Fibroblast of mammary gland (primary cell): ENCODE measurements at places on chromosomes 1 and 21.

GRCh38 chr1:3530926-3531818, 76.7 kb downstream of the ARHGEF16 start:
- peak; percentile 8 for DNase-seq

- no peak for DNase-seq
Measured at GRCh38 chr21:26752849-26753248, 92.4 kb downstream of the ADAMTS1 start.

- peak; percentile 75 for DNase-seq
Measured at GRCh38 chr1:8858888-8859706, 19.4 kb downstream of the ENO1 start.

DNA sequence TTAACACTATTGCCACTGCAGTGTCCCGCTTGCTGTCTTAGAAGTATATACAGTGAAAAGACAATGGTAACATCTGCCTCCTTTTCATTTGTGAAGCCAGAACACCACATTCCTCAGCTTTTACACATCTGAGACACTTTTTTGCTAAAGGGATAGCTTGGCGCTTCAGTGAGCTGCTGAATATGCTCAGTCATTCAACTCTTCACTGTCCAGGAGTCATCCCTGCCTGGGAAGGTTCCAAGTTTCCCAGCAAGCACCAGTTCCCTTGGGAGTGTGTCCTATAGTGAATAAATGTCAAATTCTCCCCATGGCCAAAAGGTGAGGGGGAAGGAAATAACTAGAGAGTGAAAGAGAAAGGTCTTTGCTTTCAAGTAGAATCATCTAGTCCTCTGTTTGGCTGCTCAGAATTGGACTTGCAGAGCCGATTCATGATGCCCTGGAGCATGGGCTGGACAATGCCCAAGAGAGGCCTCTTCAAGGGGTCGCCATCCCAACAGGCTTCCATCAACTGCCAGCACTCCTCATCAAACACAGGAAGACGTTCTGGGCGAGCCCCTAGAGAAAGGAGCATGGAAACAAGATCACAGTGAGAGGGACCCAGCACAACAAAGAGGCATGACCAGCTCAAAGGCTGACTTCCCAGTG, 25.5 kb upstream of the RBBP5 start:
- DNase-seq: peak; percentile 79

GRCh38 chr1:4214826-4215225, 314.8 kb upstream of the C1orf174 start:
- DNase-seq: no peak

DNA sequence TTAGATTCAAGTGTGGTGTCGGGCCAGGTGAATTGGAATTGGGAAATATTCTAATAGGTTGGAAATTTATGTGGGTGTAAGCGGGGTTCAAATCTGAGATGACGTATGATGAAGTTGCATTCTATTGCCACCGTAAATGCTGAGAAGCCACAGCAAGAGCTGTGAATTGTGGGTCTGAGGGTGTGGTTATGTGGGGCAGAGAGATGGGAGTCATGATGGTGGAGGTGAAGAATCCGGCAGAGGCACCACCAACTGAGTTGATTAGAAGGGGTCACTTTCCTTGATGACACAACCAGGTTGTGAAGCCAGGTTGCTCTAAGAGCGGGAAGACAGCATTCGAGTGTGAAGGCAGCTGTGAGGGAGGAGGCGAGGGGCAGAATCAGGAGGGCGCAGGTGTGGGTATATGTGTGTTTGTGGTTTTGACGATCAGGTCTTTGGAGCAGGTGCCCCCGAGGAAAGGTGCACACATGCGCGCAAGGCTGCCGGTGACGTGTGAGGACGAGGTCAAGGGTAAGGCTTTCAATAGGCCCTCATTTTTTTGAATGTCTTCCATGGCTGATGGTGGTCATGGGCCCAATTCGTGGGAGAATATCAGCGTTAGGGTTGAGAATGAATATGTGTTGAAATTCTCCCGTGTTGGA, 18.7 kb downstream of the LRRC3 start:
- no peak for DNase-seq

- peak; percentile 54 for DNase-seq
Measured at GRCh38 chr1:153683854-153684253, 5.4 kb downstream of the NPR1 start.

DNA sequence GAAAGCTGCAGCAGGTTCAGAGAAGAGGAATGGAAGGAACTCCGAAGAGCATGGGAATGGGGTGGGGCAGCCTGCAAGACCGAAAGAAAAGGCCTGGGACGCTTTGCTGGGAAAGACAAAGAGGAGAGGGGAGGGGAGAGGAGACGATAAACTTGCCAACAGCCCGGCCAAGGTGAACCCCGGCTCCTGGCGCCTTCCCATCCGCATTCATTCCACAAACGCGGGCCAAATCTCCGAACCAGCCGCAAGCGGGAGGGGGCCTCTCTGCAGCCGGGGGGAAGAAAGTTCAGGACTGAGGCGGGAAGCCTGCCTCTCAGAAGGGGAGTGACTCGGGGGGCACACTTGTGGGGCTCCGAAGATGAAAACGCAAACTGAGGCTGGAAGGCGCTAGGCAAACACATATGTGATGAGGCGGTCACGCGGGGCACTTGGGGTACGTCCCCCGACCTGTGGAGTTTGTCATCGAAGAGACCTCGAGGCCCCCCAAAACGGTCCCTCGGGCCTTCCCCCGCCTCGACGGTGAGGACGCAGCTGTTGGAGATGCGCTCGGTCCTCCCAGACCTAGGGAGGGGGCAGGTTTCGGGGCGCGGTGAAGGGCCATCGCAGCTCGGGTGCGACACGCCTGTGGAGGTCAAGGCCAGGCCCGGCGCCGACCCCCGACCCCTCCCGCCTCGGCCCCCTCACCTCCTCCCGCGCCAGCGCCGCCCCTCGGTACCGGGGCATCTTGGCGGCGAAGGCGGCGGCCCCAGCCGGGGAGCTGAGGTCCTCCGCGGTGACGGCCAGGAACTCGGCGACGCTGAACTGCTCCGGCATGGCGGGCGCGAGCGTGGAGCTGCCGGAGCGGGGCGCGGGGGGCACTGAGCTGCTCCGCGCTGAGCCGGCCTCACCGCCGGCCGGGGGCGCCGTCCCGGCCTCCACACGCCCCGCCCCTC, at the start of gene ASAP3:
Gene ASAP3 (minus strand): TSS at position 859 of the 932 bp plus-strand sequence. CDS start 46 bp downstream, at position 813.
- peak; percentile 38 for DNase-seq

GRCh38 chr1:157971769-157972168, 21.7 kb upstream of the KIRREL1 start:
- DNase-seq: no peak

GRCh38 chr1:53155534-53155933, 13.1 kb upstream of the SLC1A7 start:
- no peak for DNase-seq

- peak; percentile 76 for DNase-seq
Measured at GRCh38 chr1:159141584-159142390, 29.6 kb upstream of the CADM3 start.
